Anterior cingulate cortex (tissue), 58 donors: ENCODE measurements at places on chromosomes 16 and 17.

DNA sequence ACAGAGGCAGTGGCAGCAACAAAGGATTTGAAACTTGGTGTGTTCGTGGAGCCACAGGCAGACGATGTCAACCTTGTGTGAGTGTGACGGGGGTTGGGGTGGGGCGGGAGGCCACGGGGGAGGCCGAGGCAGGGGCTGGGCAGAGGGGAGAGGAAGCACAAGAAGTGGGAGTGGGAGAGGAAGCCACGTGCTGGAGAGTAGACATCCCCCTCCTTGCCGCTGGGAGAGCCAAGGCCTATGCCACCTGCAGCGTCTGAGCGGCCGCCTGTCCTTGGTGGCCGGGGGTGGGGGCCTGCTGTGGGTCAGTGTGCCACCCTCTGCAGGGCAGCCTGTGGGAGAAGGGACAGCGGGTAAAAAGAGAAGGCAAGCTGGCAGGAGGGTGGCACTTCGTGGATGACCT lies 25.5 kb downstream of the STH start:
- no peak for DNase-seq

DNA sequence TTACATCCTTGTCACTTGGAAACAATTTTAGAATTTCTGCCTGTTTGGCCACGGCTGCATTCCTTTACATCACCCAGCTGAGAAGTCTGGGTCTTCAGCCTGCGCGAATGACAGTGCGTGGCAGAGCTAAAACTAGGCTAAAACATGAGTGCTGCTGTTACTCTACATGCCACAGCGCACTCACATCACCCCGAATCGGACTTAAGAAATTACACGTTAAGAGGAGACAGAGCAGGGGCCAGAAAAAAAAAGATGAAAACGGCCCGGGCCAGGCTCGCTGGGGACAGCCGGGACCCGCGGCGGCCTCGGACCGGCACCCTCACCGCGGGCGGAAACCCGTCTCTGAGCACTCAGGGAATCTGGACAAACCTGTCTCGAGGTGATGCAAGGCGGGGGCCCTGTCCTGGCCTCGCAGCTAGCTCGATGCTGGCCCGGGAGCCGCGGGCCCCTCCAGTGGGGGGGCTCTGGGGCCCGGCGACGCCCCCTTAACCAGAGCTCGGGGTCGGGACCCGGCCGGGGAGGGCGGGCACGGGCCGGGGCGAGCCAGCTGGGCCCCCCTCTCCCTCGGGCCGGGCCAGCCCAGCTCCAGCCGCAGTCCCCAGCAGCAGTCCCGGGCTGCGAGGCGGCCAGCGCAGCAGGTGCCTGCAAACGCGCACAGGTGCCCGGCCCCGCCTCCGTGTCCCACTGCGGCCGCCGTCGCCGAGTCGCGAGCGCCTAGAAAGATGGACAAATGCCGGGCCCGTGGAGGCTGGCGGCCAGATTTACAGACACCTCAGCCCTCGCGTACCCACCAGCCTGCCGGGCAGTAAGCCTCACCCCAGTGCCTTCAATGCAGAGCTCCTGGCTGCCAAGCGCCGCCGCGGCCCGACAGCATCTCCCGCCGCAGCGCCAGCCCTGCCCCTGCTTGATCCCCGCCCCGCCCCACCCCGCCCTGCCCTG lies at the start of gene AKTIP:
AKTIP (minus strand) TSS at position 879 of the 939 bp plus-strand sequence. CDS start 2,950 bp downstream, outside the sequence.
- DNase-seq, result peak; percentile 35

DNA sequence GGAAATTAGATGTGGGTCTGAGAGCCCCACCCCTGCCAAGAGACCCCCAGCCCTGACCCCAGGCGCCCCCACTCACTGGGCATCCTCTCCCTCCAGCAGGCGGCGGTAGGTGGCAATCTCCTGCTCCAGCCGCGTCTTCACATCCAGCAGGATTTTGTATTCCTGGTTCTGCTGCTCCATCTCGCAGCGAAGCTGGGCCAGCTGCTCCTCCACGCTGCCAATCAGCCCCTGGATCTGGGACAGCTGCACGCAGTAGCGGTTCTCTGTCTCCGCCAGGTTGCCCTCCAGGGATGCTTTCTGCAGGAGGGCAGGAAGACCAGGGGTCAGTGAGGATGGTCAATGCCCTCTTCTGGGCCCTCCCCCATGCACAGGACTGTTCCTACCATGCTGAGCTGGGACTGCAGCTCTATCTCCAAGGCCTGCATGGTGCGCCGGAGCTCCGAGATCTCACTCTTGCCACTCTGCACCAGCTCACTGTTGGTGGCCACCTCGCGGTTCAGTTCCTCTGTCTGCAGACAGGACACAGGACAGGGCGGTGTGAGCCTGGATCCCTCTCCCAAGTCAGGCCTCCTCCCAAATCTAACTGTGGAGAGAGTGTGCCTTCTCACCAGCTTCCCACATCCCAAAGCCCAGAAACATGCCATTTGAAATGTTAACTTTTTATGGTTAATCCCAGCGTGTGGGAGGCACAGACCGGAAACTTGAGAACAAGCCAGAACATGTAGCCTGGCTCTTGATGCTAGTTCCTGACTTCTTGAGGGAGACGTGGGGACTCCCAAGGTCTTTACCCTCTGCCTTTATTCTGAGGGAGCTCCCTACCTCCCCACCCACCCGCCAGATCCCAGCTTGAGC lies 3.6 kb downstream of the KRT17 start:
- DNase-seq, result no peak

GRCh38 chr16:25679511-25679910 lies 12.2 kb upstream of the HS3ST4 start:
- DNase-seq, result no peak

DNA sequence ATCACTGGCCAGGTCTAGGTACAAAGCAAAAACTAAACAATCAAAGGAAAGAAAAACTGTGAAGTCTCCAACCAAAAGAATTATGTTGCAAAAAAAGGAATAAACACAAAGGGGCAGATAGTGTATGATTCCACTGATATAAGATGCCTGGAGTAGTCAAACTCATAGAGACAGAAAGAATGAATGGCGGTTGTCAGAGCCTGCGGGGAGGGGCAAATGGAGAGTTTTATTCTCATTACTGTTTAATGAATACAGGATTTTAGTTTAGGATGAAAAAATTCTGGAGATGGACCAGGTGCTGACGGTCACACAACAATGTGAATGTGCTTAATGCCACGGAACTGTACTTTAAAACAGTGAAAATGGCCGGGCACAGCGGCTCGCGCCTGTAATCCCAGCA lies 20.7 kb downstream of the STAT5B start:
- no peak for DNase-seq
